Aorta (tissue), 5 donors: ENCODE measurements at places on chromosomes 13 and 19. TPM values are rescaled to one million over a fixed set of nuclear protein-coding genes. Genes with fewer than 3 reads are reported as not detected.

The ZNF345 gene
- 10.7 TPM for total RNA-seq

The DCLK1 gene
- 47.4 TPM for total RNA-seq

The TMC4 gene
- total RNA-seq = 1.2 TPM

The ZNF439 gene
- 9.4 TPM for total RNA-seq

The NDFIP2 gene
- total RNA-seq = 13.1 TPM

The DPF1 gene
- 2.1 TPM for total RNA-seq

The RASIP1 gene
- 15.4 TPM for total RNA-seq

The ARHGEF7 gene
- total RNA-seq = 124 TPM

The ZNF550 gene
- total RNA-seq = 8.9 TPM

The ZNF534 gene
- not detected for total RNA-seq

DNA sequence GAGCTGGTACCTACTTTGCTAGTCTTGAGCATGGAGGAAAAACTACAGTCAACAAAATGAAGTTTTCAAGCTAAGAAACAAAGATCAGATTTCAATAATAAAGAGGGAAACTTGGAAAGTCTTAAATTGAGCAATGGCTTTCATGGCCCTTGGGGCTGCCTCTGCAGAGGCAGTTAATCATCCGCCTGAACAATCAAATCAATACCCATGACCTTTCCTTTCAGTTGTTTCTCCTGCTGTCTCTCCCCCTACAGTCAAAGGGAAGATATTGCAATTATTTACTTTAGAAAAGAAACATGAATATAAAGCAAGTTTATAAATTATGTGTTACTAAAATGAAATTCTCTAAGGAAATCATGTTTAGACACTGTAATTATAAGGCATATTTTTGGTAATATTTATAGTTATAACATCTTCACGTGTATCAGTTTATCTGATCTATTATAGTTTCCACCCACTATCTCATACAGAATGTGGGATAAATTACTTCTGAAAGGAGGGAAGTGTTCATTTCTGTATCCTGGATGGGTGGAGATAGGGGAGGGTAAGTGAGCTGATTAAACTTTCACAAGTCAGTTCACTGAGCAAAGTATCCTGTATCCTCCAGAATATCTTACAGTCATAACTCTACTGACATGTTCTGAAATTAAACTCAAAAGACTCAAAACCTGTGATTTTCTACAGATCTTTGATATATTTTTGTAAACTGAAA lies 72.4 kb upstream of the TSC22D1 start:
- no peak for DNase-seq

GRCh38 chr13:78497702-78498355 lies 105.5 kb downstream of the POU4F1 start:
- no peak for DNase-seq

- DNase-seq = peak; percentile 55
Measured at GRCh38 chr13:90445179-90445578, 902.3 kb upstream of the MIR17HG start.

GRCh38 chr13:71871844-71872243 lies 4.8 kb upstream of the DACH1 start:
- DNase-seq = no peak

DNA sequence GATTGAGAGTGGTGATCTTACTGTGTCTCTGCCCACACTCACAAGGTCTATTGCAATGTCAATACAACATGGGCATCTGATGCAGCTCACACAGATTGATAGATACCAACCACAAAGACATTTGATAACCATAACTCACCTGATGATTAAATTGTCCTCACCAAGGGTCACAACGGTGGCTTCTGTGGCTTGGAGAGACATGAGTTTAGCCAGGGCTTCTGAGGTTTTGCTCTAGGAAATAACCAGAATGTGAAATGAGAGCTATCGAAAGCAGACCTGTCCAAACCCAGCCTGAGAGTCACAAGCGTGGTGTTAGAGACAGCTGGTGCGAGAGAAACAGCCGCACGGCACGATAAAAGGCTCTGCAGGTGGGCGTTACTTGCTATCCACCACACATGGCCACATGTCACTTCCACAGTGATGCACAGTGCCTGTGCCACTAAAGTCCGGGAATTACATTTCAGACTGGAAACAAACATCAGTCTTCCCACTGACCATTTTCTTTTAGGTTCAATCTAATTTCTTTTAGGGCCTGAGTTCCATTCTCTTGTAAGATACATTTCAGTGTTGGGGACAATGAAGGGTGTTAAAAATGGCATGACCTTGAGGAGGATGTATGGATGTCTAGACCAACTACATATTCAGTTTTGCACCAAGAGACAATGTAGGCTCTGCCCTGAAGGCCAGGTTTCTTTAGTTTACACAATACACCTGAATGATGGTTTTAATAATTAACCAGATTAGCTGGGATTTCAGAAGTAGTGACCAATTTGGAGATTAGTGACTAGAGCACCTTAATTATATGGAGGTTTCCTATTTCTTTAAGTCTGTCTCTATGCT lies 53.7 kb downstream of the ATP7B start:
- DNase-seq = no peak

GRCh38 chr13:110240352-110240751 lies 66.6 kb downstream of the COL4A1 start:
- no peak for DNase-seq

DNA sequence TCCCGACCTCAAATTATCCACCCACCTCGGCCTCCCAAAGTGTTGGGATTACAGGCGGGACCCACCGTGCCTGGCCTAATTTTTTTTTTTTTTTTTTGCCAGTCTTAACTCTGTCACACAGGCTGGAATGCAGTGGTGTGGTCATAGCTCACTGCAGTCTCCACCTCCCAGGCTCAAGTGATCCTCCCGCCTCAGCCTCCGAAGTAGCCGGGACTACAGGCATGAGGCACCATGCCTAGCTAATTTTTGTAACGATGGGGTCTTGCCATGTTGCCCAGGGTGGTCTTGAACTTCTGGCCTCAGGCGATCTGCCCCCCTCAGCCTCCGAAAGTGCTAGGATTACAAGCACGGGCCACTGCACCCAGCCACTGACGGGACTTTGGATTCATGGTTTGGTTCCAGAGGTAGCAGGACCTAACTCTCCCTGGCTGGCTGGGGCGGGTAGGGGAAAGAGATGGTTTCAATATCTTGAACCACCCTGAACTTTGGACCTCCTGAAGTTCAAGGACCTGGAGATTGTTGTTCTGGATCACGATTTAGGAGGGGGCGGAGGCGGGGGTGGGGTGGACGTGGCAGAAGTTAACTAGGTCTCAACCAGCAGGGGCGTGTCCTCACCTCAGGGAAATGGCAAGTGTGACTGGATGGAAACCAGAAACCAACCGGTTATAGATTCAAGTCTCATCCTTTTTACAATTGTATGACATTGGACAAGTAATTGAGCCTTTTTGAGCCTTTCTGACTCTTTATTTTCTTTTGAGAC lies 40.8 kb downstream of the IER2 start:
- no peak for DNase-seq

DNA sequence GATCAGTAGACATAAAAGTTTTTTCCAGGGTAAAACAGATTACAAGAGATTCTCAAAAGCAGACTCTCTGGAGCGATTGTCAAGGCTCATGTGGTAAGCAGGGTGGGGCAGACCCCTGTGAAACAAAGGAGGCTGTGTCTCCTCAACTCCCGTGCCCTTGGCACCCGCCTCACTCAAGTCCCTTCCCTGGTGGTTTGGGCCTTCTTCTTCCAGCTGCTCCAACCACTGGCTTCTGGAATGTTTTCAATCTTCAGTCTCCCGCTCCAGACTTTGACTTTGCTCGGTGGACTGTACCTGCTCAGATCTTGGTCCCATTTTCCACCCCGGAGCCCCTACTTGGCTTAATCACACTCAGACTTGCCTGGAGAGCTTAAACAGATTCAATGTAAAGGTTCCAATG lies 74.8 kb upstream of the STK24 start:
- DNase-seq = no peak

DNA sequence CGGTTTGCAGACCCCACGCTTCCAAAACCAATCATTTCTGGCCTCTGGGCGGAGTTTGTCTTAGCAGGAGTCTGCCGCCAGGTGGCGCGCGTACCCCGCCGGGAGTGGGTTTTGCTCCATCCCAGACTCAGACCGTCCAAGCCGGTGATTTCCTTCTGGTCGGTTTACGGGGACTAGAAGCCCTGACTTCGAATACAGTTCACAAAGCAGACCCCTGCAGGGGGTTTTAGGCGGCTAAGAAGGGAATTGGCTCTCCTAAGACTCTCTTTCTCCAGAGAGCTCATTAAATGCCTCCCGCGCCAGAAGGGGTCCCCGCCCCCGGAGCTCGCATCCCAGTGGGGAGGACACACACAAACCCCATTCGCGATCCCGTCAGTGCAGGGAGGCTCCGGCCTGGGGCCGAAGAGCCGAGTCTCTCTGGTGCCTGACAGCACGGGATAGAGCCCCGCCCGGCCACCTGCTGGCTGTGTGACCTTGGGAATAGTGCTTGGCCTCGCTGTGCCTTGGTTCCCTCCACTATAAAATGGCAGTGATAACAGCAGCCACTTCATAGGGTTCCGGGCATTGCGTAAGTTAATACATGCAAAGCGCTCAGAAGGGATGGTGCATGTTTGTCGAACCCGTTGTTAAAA lies 8.6 kb upstream of the NUP62 start:
- DNase-seq = peak; percentile 95

- no peak for DNase-seq
Measured at GRCh38 chr19:46218160-46218559, 11.4 kb upstream of the IGFL1 start.

- peak; percentile 76 for DNase-seq
Measured at GRCh38 chr13:113971471-113972231, 2.2 kb downstream of the C13orf46 start.

GRCh38 chr13:114107686-114108081 lies 24.7 kb downstream of the RASA3 start:
- peak; percentile 84 for DNase-seq

DNA sequence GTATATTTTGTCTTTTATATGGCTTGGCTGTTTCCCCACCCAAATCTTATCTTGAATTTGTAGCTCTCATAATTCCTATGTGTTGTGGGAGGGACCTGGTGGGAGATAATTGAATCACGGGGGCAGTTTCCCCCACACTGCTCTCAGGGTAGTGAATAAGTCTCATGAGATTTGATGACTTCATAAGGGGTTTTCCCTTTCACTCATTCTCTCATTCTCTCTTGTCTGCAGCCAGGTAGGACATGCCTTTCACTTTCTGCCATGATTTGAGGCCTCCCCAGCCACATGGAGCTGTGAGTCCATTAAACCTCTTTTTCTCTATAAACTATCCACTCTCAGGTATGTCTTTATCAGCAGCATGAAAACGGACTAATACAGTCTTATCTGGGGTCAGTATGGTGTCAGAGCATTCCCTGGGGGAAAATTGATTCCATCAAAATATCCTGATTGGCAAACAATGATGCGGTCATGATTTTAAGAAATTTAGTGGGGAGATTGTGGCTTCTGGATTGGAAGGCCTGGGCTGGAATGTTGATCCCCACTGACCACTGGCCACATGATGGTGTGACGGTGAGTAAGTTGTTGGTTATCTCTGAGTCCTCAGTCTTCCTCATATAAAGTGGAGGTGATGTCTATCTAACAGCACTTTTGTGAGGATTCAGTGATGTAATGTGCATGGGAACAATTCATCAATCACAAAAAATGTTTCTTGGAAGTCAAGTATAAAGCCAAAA lies 27.5 kb upstream of the ANKRD10 start:
- no peak for DNase-seq

DNA sequence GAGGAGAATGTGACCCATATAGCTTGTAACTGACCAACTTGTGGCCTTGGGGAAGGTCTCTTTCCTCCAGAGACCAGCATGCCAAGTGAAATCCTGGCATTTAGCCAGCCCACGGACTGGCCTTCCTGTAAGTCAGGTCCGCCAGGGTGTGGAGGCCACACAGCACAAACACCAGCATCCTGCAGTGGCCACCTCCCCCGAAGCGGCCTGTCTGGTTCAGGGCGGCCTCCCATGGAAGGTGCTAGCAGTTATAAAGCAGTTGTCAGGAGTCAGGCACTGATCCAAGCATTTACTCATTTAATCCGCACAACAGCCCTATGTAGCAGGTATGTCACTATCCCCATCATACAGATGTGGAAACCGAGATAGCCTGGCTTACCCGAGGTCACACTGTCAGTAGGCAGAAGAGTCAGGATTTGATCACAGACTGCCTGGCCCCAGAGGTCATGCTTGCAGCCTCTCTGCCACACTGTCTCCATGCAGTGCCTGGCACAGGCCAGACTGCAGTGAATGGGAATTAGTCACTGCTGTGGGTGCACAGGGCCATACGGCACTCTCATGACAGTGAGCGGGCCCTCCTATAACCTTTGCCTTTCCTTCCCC lies 36.7 kb downstream of the CAPN12 start:
- DNase-seq = peak; percentile 69

DNA sequence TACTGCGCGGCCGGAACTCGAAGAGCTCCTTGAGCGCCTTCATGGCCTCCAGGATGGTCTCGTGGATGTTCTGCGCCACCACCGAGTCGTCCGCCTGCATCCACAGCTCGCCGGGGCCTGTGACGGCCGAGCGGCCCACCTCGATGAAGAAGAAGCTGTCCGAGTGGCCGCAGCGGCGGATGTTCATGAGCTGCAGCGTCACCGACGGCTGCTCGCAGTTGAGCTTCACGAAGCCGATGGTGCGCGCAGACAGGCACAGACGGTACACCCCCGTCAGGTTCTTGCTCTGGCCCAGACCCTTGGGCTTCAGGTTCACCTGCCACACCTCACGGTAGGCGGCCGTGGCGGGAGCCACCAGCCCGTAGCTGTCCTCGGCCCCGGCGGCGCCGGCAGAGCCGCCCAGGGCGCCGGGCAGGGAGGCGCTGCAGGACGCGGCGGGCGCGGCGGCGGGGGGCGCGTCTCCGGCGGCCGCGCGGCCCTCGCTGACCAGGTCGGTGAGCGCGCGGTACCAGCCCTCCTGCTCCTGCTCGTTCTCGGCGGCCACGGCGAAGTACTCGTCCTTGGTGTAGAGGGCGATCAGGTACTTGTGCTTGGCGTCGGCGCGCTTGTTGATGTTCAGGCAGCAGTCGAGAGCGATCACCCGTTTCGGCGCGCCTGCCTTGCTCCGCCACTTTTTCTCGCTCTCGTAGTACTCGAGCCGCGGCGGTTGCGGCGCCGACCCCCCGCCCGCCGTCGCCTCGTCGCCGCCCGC lies 1.1 kb downstream of the IRS2 start:
- peak; percentile 72 for DNase-seq

DNA sequence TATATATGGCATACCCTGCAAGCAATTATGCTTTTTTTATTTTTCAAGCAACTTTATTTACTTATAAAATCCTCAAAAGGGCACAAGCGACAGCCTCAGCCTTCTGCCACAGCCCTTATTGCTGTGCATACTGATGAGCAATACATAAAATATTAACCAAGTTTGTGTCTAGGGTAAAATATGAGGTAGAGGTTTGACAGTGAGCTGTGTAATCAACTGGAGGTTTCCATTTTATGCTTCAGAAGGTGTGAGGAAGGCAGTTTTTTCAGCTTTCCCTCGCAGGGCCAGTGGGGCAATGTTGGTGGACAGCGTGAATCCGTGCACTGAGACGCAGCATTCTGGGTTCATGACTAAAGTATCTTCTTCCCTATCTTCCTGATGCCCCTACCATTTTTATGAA lies 310.4 kb downstream of the IRS2 start:
- no peak for DNase-seq

- no peak for DNase-seq
Measured at GRCh38 chr13:84137292-84137691, 255.0 kb upstream of the SLITRK1 start.

GRCh38 chr13:54890976-54891375 lies 1862.4 kb downstream of the OLFM4 start:
- no peak for DNase-seq

GRCh38 chr13:111367340-111367739 lies 46.9 kb downstream of the TEX29 start:
- no peak for DNase-seq
